ENCODE measurements at places on chromosomes 7 and 10. TPM values are rescaled to one million over a fixed set of nuclear protein-coding genes. Genes with fewer than 3 reads are reported as not detected.

The NUTM2E gene
- total RNA-seq = 0.23 TPM

The FXYD4 gene
- 4.0 TPM for total RNA-seq

The SAP25 gene
- total RNA-seq = 3.6 TPM

The CPVL gene
- total RNA-seq = 15.7 TPM

DNA sequence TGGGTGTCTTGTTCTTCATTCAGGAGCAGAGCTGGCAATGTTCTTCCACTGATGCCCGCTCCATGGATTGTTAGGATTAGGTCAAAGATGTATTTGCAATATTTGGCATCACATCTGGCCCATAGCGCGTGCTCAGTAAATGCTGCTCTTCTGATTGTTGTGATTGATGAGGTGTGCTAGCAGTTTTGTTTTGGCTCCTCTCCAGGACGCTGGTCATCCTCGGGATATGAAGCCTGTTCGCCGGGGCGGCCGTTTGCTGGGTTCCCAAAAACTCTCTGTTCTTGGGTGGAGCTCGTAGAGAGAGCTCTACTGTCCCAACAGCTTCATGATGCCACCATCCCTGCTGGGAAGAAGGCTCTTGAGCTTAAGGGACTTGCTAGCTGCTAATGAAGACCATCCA is 96.9 kb downstream of the XRCC2 start:
- no peak for DNase-seq

DNA sequence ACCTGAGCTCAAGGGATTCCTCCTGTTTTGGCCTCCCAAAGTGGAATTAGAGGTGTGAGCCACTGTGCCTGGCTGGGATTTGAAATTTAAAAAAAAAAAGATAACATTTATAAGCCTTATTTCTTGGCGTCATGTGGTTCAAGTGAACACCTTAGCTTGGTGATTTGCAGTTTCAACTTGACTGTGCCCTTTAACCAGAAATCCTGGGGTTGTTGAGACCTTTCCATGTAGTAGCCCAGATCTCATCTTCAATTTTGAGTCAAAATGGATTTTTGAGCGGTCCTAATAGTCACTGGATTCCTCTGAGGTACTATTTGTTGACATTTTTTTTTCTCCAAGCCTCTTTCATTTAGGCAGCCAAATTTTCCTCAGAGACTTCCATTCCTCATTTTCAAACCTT is 29.5 kb upstream of the FBXW4 start:
- no peak for DNase-seq

DNA sequence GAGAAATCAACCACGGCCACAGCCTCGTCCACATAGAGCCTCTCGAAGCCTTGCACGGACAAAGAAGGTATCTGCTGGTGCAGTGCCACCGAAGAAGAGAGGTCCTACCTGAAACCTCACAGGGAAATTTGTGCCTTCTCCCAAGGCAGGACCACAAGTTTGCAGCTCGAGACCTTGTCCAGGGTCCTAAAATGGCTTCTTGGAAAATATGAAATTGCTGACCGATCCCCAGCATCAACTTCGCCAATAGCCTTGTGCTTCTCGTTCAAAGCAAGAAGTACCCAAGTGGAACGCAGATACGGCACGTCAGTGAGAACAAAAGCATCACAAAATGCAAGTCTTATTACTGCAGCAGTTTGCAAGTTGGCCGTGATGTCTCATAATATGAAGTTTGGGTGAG is 24.6 kb downstream of the PTPRN2 start:
- no peak for DNase-seq

DNA sequence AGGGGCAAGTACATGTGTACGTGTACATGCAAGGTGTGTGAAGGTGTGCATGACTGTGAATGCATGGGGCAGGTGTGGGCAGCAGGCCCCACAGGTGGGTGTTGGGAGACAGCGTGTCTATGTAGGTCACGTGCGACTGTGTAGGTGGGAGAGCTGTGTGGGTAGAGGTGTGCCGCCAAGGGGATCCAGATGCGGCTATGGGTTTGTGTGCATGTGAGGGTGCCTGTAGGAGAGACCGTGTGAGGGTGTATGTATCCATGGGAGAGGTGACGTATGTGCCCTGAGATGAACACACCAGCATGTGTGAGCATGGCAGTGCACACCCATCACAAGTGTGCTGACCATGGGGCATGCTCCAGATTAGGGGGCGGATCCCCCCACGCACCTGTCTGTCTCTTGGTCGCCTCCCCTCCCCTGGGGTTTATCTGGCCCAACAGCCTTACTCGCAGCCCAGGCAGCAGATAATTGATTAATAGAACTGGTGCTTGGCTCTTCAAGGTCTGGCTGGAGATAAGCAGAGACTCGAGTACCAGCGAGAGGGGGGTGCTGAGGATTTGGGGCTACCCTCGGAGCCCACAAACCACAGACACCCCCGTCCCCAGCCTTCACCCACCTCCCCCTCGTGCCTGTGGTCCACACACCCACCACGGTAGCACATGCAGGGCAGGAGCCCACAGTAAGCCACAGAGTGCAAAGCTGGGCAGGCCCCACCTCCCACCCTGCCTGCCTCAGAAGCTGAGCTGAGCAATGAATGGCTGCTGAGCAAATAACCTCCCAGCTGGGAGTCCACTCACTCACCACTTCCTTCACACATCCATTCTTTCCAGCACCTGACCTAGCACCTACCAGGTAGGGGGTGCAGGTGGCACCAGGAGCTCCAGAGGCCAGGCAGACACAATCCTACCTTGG is 41.4 kb upstream of the ZMIZ1 start:
- no peak for DNase-seq

GRCh38 chr7:41045556-41046123 is 657.2 kb downstream of the INHBA start:
- no peak for DNase-seq

DNA sequence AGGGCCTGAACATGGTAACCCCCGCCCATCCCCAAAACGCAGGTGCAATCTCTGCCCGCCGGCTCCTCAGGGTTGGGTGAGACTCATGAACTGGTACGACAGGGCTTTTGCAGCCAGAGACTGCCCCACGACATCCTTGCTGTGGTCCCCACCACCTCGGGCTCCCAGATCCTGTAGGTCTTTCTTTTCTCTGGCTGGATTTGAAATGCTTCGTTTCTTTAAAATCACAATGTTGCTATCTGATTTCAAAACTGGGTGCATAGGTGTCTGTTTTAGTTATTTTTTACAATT is 21.9 kb downstream of the WDR86 start:
- DNase-seq = no peak

- DNase-seq = no peak
Measured at GRCh38 chr10:93916257-93917063, 22.7 kb downstream of the SLC35G1 start.

- no peak for DNase-seq
Measured at GRCh38 chr10:17779784-17780183, 27.8 kb downstream of the TMEM236 start.

GRCh38 chr10:124647421-124648130 is 96.6 kb downstream of the FAM53B start:
- no peak for DNase-seq

DNA sequence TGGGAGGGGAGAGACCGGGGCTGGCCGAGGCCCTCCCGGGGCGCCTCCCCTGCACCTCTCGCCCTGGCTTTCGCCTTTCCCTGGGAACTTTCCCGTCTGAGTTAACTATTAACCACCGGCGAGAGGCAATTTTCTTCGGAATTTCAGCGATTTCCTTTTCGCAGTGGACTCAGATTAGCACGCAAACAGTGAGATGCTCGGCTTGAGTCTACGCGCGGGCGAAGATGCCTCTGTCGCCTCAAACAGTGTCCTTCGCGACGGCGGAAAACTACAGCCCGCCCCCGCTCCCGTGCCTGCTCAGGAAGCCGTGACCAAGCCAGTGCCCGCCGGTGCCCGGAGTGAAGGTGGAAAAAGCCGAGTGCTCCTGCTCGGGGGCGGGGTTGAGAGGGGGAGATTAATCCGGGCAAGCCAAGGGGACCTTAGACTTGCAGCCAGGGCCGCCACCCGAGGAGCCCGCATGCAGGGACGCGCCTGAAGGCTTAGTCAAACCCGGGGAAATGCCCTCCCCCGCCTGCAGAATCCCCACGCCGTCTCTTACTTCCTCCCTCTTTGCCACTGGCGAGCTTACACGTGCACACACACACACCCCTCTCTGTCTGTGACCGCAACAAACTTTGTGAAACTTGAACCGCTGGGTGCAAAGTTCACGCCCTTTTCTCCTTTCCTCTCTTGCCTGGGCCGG is 14.5 kb upstream of the PAX2 start:
- DNase-seq = peak; percentile 84

DNA sequence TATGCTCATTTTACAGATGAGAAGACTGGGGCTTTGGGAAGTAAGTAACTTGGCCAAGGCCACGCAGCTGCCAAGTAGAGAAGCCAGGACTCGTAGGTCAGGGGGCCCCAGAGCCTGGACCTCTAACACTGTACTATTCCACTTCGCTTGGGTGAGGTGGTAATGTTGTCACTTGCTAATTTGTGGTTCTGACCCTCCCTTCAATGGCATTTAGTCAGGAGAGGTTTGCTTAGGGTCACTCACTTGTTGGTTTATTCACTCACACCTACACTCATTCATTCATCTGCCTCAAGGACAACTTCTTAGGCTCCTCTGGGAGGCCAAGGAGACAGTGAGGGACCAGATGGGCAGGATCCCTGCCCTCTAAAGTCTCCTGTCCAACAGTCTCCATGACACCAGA is 21.3 kb downstream of the BTBD16 start:
- no peak for DNase-seq

DNA sequence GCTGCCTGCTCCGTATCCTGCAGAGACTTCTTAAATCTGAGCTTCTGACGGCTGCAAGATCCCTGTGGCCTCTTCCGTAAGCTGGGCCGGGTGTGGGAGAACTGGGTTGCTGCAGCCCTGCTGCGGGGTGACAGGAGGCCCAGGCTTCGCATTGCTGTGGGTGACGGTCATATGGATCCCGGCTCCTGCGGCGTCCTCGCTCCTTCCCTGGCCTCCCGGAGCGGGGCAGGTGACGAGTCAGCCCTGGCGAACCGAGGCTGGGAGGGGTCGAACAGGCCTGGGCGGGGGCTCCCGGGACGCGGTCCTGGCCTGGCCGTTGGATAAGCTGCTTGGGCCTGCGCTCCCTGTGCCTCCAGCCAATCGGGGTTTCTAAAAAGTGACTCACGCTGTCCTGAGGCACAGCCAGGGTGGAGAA is 7.8 kb upstream of the UBE2D1 start:
- DNase-seq = no peak

GRCh38 chr10:62095181-62096122 is 173.2 kb downstream of the RTKN2 start:
- DNase-seq = no peak
